ENCODE measurements at places on chromosomes 16 and 17. TPM values are rescaled to one million over a fixed set of nuclear protein-coding genes. Genes with fewer than 3 reads are reported as not detected.

GRCh38 chr17:28675980-28676379 lies 14.0 kb downstream of the SUPT6H start:
- no peak for DNase-seq

TTYH2 gene
- 8.2 TPM for total RNA-seq

DNA sequence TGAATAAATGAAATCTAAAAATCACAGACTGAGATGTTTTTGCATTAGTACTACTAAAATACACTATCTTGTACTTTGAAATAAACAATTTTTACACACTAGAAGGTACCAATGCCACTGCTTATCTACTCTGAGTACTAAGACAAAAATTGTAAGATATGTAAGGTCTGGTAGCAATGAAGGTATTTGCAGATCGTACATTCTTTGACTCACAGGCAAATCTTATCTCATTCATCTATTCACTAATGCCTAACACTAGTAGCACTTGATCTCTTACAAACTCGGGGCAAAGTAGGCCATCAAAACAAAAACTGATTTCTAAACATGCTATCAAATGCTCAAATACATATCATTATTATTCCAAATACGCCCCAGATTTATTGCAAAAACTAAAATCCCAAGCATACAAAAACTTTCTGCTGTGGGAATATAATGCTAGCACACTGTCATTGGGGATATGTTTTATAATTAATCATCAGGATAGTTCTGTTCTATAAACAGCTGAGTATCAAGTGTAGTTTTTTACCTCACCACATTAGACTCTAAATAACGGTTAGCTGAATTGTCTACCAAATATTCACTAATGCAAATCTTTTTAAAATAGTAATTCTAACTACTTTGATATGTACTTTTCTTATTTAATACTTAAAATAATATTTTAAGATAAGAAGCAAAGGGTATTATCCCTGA lies 68.0 kb downstream of the MED13 start:
- no peak for DNase-seq

KRT14 gene
- 0.52 TPM for total RNA-seq

DNA sequence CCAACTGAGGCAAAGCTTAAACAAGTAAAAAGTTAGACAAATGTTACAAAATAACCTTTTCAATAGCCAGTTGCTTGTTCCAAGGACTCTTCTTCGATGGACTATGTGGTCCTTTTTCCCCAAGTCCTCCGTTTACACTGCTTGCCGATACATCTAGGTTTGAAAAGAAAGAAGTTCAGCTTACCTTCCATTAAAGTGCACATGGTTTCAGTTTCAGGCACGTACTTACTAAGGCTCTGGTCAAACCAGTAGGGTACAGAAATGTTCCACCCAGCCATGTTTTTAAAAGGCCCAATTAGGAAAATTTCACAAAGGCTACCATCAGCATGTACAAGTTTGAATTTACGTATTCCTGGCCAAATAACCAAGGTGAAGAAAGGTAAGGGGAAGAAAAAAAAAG lies 2.1 kb downstream of the SRSF2 start:
- DNase-seq = no peak

GRCh38 chr16:15487336-15488284 lies 53.2 kb downstream of the BMERB1 start:
- DNase-seq = no peak

- no peak for DNase-seq
These were observed 176.6 kb upstream of the SDK2 start for GRCh38 chr17:73820686-73821448.

CD300LF gene
- total RNA-seq = 2.5 TPM

DNA sequence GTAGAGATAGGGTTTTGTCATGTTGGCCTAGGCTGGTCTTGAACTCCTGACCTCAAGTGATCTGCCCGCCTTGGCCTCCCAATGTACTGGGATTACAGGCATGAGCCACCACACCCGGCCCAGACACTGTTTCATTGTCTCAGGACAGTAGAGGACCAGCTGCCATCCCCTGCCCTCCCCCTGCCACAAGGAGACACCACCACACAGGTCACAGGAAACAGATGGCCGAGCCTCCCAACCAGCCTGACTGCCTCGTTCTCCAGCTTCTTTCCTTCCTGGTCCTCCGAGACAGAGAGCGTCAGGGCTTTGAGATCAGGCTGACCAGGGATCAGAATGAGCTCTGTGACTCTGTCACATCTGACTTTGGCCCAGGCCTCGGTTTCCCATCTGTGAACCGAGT lies 20.8 kb upstream of the RNPS1 start:
- no peak for DNase-seq

DNA sequence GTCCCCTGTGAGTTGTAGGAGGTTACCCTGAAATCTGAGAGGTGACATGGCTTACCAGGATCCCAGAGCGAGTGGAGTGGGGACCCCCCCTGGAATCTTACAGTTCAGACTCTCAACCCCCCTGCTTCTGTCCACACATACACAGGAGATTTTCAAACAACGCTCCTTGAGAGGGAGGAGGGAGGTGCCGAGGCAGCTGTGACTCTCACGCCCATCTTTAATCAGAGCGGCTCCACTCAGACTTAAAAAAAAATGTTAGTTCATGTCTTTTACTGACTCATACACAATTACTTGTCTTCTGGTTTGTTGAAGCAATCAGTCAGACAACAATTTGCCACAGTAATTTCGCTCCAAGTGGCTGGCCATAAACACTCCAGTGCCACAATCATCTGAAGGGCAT lies 15.4 kb upstream of the TMEM220 start:
- DNase-seq = no peak

NEUROD2 gene
- total RNA-seq = not detected

DNA sequence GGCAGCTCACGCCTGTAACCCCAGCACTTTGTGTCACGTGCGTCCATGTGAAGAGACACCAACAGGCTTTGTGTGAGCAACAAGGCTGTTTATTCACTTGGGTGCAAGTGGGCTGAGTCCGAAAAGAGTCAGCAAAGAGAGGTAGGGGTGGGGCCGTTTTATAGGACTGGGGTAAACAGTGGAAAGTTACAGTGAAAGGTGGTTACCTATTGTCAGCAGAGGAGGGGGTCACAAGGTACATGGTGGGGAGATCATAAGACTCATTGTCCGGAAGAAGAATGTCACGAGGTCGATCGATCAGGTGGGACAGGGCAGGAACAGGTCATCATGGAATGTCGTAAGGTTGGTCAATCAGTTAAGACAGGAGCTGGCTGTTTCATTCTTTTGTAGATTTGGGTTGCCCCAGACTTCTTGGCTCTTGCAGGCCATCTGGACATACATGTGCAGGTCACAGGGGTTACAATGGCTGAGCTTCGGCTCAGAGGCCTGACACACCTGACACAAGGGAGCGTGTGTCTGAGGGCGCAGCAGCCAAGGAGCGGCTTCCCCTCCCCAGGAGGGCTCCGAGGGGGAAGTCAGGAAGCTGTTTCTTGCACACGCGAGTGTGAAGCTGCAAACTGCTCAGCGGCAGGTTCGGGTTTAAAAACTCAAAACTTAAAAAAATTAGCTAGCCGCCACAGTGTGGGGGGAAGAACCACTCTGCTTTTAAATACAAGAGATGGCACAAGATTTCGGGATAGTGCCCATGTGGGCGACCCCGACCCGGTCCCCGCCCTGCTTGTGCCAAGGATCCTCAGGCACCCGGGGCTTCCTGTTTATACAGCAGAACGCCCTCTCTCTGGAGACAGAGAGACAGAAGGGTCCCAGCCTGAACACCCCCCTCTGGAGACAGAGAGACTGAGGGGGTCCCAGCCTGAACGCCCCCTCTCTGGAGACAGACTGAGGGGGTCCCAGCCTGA lies 12.4 kb upstream of the TEX19 start:
- no peak for DNase-seq

DNA sequence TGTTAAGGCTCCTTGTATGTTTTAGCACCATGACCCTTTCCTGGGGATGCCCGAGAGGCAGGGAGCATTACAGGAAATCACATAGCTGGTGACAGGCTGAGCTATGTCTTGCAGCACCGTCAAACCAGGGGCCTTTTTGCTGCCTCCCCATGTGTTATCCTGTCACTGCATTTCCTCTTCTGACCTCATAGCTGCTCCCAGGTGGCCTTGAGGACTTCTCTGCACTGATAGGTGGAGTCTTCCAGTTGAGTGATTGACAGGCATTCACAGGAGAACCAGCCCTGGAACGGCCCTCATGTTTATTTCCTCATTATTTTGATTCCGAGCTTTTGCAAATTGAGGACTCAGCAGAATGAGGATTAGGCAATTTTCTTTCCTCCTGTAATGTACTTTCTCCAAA lies 349.6 kb downstream of the HAPSTR1 start:
- no peak for DNase-seq

DNA sequence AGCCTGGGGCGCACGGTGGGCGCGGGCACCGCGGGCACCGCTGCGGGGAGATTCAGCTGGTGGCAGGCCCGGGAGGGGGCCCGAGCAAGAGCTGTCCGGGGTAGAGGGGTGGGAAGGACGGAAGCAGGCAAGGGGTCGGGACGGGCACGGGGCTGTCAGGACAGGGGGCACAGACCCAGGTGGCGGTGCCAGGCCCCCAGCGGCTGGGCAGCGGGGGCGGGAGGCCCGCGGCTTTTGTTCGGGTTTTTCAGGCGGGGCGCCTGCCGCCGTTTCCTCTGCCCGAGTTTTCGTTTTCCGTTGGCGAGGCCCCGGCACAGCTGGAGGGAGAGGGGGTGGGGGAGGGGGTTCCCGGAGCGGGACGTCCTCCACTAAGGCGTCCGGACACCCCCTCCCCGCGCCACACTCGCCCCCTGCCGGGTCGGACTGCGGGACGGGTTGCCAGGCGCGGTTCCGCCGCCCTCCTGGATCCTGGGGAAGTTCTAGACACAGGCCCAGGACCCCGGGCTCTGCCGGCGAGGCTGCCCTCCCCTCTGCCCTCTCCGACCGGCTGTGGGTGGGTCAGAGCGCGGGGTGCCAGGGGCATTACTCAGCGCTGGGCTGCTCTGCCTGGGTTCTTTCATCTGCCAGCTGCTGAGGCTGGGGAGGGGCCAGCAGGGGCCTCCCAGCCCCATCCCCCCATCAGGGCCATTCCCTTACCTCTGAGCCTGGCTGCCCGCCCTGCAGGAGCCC lies 543 bp downstream of the ARHGAP23 start:
- no peak for DNase-seq

DNA sequence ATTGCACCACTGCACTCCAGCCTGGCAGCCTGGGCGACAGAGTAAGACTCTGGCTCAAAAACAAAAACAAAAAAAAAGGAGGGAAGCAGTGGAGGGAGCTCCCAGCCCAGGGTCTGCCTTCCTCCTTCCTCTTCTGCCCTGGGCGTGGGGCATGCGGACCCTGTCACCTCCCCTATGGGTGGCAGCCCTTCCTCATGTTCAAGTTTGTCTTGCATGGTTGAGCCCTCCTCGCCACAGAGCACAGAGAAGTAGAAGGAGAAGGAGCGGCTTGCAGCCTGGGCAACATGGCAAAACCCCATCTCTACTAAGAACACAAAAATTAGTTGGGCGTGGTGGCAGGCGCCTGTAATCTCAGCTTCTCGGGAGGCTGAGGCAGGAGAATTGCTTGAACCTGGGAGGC lies 21.4 kb upstream of the TIMP2 start:
- DNase-seq = no peak

DNA sequence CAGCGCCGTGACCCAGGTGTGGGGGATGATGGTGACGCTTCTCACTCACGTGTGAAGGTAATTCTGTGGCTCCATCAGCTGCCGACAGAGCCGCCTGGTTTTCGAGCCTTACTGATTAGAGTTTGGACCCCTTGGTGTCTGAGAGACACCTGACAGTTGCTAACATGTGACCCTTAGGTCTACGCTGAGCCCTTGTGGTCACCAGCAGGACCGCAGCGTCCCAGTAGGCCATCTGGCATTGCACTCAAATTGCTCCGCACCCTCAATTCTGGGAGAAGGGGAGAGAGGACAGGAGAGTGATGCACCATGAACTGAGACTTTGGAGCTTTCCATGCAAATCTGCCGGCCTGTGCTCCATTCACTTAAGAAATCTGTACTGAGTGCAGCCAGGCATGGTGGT lies 2.5 kb downstream of the FLYWCH1 start:
- DNase-seq = no peak

BRIP1 gene
- 2.0 TPM for total RNA-seq

DPEP2 gene
- 7.0 TPM for total RNA-seq

NPIPB13 gene
- 48.8 TPM for total RNA-seq

DNA sequence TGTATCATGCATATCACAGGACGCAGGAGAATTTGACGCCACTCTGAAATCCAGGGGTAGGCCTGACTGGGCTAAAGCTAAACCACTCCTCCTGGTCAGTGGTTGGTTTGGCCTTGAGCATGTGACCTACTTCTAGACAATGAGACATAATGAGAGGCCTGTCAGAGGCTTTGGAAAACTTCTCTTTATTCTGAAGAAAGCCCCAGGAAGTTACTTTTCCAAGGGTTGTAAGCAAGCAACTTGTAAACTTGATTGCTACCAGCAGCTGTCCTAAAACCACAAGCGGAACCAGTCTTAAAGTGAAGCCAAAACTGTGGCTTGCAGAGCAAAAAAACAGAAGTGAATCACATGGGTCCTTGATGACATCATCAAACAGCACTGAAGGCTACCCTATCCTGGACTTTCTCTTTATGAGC lies 138.2 kb upstream of the COX10 start:
- DNase-seq = no peak

HOXB1 gene
- 0.31 TPM for total RNA-seq

- DNase-seq = no peak
These were observed 25.1 kb downstream of the ALDH3A2 start for GRCh38 chr17:19673623-19674022.

PRSS21 gene
- total RNA-seq = 1.3 TPM

DNA sequence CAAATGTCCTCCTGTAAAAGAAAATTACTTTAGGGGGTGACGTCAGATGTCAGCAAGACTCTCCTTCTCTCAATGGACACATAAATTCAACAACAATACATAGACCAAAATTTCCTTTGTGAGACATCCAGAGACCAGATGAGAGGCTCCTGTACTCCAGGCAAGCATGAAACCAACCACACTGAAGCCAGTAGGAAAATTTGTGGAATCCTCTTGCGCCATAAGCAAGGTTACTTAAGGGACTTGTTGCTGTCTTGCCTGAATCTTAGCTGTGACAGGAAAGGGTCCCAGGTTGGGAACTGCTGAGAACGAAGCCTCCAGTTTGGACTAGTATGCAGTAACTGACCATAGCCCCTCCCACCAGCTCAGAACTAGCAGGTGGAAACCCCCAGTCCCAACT lies 56.0 kb downstream of the CEP112 start:
- no peak for DNase-seq

DNA sequence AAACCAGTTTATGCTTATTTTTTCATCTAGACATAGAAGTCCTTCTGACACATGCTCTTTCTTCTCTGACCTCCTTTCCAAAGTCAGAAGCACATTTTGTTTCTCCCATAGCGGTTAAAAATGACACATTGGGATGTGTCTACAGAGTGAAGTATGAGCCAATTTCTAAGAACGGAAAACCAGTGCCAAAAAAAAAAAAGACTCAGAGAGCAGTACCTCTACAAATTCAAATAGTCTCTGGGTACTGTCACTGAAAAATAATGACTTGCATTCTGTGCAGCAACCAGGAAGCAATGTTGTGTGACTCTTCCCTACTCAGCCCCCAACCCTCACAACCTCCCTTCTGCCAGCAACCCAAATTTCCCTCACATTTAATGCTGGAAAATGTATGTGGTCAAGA lies 145.5 kb upstream of the PMFBP1 start:
- DNase-seq = no peak

CCDC144A gene
- 11.0 TPM for total RNA-seq

NLGN2 gene
- total RNA-seq = 22.3 TPM

- DNase-seq = no peak
These were observed 24.4 kb downstream of the LAT start for GRCh38 chr16:29009050-29009837.

- no peak for DNase-seq
These were observed 141.8 kb downstream of the NPIPB5 start for GRCh38 chr16:22652463-22652845.

All from ureter (tissue), 1 donor.